ENCODE measurements at places on chromosomes 5 and 9. TPM values are rescaled to one million over a fixed set of nuclear protein-coding genes. Genes with fewer than 3 reads are reported as not detected.

Gene OCLN
- 104 TPM for total RNA-seq

Gene LCN15
- not detected for total RNA-seq

Gene ITGA2
- total RNA-seq, result 62.0 TPM

Gene FAXDC2
- 0.62 TPM for total RNA-seq

GRCh38 chr9:106893088-106893487 lies 30.1 kb downstream of the ZNF462 start:
- DNase-seq, result no peak

GRCh38 chr5:115289104-115289503 lies 7.3 kb downstream of the CCDC112 start:
- no peak for DNase-seq

DNA sequence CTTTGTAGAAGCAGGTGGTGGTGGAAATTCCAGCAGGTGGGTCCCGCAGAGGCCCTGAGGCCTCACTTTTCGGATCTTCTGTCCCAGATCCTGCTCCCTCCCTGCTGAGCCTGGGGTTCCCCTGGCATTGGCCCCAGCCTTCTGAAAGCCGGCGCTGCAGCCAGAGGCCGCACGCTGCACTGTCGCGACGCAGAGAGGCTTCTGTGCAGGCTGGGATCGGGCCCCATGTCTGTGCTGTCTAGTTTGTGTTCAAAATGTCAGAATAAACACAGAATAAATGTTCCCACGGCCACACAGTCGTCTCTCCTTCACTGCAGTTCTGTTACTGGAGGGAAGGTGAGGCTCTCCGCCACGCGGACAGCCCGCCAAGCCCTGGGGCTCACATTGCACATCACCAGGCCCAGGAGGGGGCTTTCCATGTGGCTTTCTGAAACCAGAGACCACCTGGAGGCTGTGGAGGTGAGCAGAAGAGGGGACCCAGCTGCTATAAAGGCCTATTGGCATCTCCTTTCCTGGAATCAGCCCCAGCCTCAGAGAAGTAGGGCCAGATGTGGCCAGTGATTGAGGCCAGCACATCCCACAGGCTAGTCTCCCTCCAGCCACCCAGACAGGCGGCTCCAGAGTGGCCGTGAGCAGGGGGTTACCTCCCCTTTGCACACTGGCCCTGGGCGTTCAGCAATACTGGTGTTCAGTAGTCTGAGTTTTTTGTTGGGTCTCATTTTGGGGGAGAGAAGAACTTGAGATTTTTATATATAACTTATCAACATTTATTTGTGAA lies 46.5 kb downstream of the USP20 start:
- no peak for DNase-seq

- DNase-seq, result no peak
Measured at GRCh38 chr9:76188905-76189304, 205.3 kb downstream of the RFK start.

DNA sequence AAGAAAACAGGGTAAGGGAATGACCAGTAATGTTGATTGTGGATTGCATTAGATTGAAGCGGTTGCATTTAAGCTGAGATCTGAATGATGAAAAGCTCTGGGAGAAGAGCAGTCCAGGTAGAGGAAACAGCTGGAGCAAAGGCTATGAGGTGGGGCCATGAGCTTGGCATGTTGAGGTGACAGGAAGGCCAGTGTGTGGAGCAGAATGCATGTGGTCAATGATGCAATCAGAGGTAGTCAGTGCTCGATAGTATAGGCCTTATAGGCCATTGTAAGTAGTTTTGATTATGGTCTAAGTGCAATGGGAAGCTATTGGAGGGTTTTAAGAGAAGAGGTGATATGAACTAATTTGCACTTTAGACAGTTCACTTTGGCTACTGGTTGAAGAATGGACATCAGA lies 270.4 kb downstream of the ARHGAP26 start:
- no peak for DNase-seq

GRCh38 chr5:111742177-111742994 lies 14.6 kb downstream of the NREP start:
- DNase-seq, result peak; percentile 73

DNA sequence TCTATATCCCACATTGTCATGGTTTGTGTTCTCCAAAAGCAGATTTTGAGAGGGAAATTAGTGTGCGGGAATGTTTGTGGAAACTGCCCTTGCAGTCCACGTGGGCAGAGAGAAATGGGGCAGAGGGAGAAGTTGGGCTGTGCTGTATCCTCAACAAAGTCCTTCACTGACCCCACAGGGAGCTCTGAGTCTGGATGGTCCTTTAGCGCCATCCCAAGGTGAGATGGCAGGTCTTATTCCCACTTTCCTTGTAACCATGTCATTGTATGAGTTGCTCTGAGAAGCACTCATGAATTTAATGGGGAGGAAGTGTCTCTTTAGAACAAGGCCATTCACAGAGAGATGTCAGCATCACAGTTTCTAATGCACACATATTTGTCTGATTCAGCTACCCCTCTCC lies 127.1 kb downstream of the ANKRD18B start:
- no peak for DNase-seq

- no peak for DNase-seq
Measured at GRCh38 chr9:38160613-38161215, 91.7 kb upstream of the SHB start.

- no peak for DNase-seq
Measured at GRCh38 chr9:106830527-106831150, 32.3 kb upstream of the ZNF462 start.

DNA sequence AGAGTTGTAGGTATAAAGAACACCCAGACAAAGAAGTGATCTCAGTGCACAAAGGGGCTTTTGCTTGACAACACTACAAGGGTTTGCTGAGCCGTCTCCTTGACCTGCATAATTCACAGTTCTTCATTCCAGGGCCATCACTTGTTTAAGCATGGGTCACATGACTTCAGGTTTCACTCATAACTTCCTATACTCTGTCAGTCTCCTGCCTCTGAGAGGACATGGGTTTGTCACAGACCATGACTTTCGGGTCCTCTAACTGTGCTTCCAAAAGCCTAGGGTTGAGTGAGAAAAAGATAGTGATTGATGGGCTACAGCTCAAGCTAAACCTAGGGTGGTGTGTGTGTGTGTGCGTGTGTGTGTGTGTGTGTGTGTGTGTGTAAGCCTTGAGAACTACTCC lies 166.4 kb downstream of the CDH6 start:
- no peak for DNase-seq

GRCh38 chr9:70540016-70540415 lies 125.6 kb upstream of the KLF9 start:
- DNase-seq, result no peak

- DNase-seq, result no peak
Measured at GRCh38 chr9:131217331-131218031, 58.8 kb downstream of the FAM78A start.
